RWPE1 (cell line): ENCODE measurements at places on chromosomes 12 and 14.

DNA sequence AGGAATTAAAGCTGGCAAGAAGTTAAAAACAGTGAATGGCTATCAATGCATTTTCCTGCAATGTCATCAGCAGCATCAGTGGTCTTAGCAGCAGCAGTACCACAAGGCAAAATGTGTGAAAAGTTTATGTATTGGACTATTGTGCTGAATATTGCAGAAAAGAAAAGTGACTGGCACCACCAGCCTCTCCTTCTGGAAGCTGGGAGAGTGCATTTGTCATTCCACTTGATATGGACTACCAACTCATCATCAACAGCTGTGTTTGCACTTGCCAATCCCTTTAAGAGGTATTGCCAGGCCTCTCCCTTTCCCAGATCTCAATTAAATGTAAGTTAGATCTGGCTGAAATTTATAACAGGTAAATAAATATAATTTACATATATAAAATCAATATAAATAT lies 151.0 kb upstream of the GZMB start:
- DNase-seq = no peak

- DNase-seq = no peak
Observed at GRCh38 chr12:101181776-101182175, 28.3 kb downstream of the SLC5A8 start.

- DNase-seq = peak; percentile 9
Observed at GRCh38 chr14:50573862-50574261, 13.9 kb downstream of the ATL1 start.

GRCh38 chr14:104985675-104986486 lies at the start of gene CLBA1:
Gene CLBA1, plus strand, starts transcription at chr14:104985788. Its CDS starts 644 bp downstream, at chr14:104986432.
- peak; percentile 91 for DNase-seq

GRCh38 chr14:85416771-85417170 lies 113.2 kb upstream of the FLRT2 start:
- peak; percentile 64 for DNase-seq

- DNase-seq = no peak
Observed at GRCh38 chr14:32329146-32329545, at the start of gene AKAP6. Gene AKAP6, plus strand, starts transcription at chr14:32329298. Its CDS starts 104,196 bp downstream, at chr14:32433494.

- DNase-seq = no peak
Observed at GRCh38 chr14:30884901-30885300, 10.5 kb downstream of the COCH start.

GRCh38 chr14:99574099-99574880 lies 29.7 kb downstream of the CCDC85C start:
- peak; percentile 58 for DNase-seq

DNA sequence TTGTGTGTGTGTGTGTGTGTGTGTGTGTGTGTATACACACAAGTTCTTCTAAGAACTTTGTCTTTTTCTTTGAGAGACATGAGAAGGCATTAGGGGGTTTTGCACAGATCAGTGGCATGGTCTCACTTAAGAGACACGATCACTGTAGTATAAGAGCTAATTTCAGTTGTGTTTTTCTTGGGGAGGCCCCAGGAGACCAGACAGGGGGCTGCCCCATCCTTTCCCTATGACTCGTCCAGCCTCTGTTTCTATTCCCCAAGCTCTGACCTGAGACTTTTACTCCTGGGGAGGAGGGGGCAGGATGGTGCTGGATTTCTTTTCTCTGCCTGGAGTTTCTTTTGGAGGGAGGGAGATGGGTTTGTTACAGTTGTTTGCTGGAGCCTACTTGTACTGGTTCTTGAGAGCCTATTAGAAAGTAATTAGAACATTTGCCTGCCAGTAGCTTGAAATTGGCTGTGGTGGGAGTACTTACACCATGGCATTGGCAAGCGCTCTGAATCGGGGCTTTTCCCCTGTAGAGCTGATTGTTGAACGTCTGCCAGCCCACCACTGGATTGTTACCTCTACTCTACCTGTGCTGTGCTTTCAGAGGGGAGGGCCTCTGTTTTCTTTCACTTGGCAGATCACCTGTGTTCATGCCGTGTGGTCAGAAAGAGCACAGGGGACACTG lies 109.5 kb downstream of the TSPAN9 start:
- DNase-seq = no peak

GRCh38 chr12:50508414-50508813 lies 3.6 kb downstream of the DIP2B start:
- DNase-seq = no peak

DNA sequence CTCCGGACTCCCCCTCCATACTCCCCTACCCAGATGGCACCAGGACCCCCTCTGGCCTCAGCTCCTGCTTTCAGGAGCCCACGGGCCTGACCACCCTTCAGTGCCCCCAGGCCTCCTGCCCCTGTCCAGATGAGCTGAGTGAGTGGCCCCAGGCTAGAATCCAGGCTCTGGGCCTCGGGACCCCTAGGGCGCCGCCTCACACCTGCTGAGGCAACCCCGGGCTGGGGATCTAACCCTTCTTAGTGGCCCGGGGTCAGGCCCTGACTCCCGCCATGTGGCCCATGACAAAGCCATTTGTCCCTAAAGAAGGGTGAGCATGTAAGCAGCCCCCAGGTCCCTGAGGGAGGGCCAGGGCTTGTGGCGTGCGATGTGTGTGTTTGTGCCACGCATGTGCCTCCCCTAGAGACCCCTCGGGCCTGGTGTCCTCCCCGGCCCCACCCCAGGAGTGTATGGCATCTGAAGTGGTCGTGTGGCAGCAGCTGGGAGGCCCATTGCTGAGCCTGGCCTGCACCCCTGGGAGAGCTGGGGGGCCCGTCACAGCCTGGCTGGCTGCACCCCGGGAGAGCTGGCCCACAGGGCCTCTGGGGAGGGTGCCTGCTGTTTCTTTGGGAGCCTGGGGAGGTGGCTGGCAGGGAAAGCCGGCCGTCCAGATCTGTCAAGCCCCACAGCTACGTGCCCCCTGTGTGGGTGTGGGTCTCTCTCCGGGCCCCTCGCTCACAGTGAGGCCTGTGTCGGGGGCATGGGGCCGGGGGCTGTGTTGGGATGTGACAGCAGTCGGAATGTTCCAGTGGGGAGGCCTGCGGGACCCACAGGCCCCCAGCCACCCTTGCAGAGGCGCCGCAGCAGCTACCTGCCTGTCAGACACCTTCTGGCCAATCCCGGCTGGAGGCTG lies 7.8 kb downstream of the FBRSL1 start:
- DNase-seq = no peak

DNA sequence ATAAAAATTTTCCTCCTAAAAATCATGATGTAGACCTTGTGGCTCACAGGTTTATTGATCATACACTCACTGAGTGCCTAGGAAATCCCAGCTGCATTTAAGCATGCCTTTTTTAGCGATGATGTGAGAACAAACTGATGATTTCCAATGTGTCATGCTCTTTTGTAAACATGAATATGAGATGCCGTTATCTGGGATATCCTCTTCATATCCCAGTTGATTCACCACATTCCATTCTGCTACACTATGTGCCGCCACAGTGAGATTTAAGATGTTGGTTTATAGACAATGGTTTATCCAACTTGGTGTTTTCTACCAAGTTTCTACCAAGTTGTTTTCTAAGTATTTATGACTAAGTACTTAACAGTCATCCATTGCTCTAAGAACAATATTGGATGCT lies 5.2 kb downstream of the OR4E1 start:
- DNase-seq = peak; percentile 8

DNA sequence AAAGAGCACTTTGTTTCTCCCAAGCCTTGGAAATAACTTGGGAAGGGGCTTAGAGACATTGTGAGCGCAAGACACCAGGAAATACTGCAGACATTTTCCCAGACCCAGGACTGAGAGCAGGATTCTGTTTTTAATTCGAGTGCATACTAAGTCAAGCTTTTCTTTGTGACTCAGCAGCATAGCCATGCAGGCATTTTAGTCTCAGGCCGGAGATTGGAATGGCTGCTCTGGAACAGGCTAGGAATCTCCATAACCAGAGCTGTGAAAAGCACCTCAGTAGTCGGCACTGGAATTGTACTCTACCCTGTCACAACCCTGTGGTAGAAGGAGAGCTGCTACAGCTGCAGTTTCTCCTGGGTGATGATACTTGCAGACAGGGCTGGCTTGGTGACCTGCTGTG lies 28.9 kb upstream of the GARIN6 start:
- no peak for DNase-seq

- no peak for DNase-seq
Observed at GRCh38 chr14:26548406-26548805, 49.4 kb downstream of the NOVA1 start.

DNA sequence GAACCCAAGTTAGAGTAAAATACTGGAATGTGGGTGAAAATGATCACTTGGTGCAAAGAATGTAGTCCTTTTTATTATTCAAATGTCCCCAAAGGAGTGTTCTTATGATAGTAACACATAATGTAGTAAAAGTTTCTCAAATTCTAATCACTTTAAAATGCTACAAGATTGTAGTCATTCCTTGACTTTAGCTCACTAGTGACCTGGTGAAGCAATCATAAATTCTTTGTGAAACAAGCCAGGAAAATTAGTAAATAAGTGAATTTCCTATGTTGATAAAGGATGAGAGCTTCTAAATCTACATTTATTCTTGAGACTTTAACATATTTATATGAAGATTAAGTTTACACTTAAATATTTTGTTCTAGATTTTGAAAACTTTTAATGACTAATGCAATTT lies 30.7 kb upstream of the SLC17A8 start:
- no peak for DNase-seq

DNA sequence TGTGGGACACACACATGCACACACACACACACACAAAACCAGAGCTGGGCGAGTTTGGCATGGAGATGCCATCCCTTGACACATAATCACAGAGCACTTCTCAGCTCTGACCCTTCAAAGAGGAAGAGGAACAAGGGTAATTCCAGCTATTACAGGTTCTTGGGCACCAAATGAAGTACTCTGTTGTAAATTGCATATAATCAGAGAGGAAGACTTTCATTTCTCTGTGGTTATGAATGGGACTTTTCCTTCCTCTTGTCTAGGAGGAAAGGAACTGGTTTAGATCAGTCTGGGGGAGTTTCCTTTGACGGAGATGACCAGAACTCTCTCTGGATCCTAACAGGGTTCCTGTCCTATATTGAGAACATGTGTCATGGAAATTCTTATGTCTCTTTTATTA lies 26.4 kb upstream of the FGF6 start:
- no peak for DNase-seq

DNA sequence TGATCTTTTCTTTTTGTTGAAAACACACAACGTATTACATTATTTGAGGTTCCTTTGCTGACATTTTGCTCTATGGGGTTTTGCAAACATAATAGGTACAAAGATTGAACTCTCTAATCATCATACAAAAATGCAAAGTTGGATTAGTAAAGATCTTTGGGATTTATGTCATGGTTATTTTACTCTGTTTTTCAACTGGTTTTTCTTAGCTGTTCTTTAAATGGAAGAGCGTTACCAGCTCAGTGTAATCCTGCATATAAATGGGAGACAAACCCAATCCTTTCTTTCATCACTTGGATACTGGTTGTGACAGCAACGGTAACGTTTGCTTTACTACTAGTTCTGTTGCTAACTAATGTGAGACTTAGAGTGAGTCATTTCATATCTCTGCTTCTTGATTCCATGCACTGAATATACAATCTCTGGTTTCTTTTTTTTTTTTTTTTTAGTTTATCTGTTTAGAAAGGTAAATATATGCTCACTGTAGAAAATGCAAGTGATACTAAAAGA lies 104.9 kb upstream of the NOVA1 start:
- no peak for DNase-seq

GRCh38 chr14:100910888-100911664 lies 7.6 kb upstream of the RTL1 start:
- DNase-seq = no peak

DNA sequence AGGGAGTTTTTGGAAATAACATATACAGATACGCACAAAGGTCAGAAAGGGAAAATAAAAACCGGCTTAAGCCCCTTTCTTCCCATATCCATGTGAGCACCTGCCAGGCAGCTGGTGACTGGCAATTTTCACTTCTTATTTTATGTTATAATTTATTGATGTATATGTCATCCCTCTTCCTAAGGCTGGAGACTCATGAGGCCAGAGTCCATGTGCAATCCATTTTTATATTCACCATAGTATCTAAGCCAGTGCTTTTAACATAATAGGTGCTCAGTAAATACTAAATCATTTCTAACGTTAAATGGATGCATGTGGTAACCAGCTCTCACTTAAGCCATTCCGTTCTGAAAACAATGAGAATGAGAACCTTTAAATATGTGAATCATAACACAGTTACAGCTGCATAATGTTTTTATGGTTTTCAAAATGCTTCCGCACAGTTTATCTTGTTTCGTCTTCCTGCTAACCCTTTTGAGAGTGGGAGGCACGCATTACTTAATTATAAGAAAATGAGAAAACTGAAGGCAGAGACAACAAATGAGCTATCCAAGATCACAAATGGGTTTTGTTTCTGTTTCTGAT lies 178.3 kb downstream of the CACNA1C start:
- DNase-seq = no peak

DNA sequence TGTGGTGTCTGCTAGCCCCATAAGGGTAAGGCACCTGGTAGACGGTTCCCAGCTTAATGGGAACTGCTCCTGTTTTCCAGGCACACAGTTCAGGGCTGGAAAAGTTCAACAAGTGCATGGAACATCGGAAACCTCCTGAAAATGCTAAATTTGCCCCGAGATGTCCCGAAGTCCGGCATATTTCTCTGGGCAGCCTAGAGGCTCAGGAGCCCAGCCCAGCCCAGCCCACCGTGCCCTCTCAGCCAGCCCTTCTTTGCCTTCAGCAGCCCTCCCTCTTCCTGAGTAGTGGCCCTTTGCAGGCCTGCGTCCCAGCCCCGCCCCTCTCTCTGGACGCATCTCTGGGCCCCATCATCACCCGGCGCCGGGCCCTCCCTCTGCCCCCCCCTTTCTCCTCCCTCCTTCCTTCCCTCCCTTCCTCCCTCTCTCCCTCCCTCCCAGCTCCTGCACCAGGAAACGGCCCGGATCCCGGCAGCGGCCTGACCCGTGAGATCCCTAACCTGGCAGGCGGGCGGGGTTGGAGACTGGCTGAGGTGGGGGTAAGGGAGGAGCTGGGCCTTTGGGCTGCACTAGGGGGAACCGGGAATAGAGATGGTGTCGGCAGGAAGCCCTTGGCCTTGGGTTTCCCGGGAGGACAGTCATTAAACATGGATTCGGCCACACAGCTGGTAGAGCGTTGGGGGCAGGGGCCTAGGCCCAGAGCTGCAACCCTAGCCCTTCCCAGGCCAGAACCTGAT lies at the start of gene BCL2L2:
BCL2L2 (plus strand) TSS at position 422 of the 734 bp plus-strand sequence. CDS start 935 bp downstream, outside the sequence.
- DNase-seq = peak; percentile 72

DNA sequence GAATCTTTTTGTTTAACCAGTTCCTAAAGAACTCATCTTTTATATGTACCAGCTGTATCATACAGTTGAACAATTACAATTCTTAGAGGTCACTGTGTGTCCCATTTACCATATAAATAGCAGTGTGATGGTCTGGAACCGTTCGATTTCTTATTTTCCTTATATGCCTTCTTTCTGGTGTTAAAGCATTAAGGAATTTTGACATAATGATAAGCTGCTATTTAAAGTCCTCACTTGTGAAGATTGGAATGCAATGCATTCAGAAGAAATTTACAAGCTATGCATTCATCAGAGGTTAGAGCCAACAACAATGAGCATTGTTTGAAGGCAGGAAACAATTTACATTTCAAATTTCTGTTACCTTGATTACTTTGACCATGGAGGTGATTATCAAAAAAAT lies 80.0 kb upstream of the PRICKLE1 start:
- DNase-seq = no peak

GRCh38 chr14:104460791-104461651 lies 118.5 kb upstream of the C14orf180 start:
- no peak for DNase-seq

- DNase-seq = peak; percentile 53
Observed at GRCh38 chr12:51823875-51824565, 24.5 kb downstream of the FIGNL2 start.

- DNase-seq = no peak
Observed at GRCh38 chr14:84252706-84253105, 1277.2 kb upstream of the FLRT2 start.

GRCh38 chr12:55925870-55926737 lies 1.6 kb downstream of the PYM1 start:
- DNase-seq = no peak

- DNase-seq = peak; percentile 87
Observed at GRCh38 chr12:47773062-47773857, at the start of gene SLC48A1. Gene SLC48A1, plus strand, starts transcription at chr12:47773238. Its CDS starts 67 bp downstream, at chr12:47773305.
